Effector memory CD8-positive, alpha-beta T cell (primary cell): ENCODE measurements at places on chromosomes 5 and 9.
A peak's percentile ranks its signal among the peaks of the same experiment; 100 is the strongest.

GRCh38 chr9:135032868-135033460, 54.5 kb upstream of the OLFM1 start:
- DNase-seq = no peak

DNA sequence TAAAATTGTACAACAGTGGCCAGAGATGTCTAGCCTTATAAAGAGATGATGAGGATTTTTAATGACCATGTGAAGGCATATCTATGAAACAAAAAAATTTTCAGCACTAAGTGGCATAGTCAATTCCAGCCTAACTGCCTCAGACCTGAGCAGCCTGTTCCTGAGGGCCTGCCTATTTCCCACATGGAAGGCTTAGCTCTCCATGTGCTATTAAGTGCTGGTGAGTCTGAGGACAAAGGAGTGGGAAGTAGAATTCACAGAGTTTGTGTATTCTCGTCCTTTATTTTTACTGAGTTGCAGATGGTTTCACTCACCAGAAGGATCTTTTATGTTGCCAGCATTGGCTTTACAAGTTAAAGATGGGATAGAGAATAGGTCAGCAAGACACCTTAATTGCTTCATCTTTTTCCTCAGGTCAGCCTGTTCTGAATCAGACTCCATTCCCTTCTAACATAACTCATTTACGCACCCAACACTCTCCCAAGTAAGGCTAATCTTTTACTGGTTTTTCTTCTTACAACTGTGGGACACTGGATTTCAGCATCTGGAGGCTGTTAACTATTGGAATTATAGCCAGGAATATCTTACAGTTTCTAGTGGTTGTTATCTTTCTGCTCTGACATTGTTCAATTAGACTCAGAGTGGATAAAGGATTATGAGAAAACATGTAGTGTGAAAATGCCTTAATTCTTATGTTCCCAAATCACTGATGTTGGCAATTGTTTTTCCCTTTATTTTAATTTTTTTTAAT, 76.8 kb downstream of the ISOC1 start:
- no peak for DNase-seq

DNA sequence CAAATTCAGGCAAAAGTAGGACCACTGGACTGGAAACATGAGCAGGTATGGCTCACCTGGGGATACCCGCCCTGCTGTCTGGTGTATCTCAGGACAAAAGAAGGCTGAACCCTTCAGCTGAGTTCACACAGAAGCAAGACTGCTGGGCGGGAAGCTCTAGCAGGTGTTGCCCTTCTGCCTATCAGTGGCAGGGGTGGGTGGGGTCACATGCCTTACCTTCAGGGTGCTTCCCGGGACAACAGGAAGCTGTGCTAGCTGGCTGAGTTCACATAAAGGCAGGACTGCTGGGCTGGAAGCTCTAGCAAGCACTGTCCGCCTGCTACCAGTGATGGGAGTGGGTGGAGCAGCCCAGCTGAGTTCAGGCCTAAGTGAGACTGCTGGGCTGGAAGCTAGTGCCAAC, 498.8 kb upstream of the ZNF608 start:
- DNase-seq = no peak

DNA sequence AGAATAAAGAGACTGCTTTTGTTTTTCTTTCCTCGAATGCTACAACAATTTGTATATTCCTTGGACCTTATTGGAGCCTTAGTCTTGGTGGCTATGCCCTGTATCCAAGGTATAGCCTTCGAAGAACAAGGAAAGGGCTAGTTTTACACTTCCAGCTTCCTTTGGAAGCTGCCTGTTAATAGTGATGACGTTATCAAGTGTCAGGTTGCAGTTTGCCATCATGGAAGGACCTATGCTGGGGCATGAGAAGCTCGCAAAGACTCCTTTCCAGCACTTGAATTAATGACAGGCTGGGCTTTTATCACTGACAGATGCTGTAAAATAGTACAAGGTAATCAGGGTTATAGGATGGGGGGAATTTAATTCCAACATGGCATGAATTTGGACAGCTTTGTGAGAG, 157.9 kb downstream of the KDM4C start:
- no peak for DNase-seq

GRCh38 chr5:98770209-98770910, 3.1 kb upstream of the RGMB start:
- DNase-seq = no peak

- DNase-seq = peak; percentile 2
Observed at GRCh38 chr9:72305102-72305546, 59.9 kb downstream of the ZFAND5 start.
